ENCODE measurements at places on chromosomes 1 and 21. TPM values are rescaled to one million over a fixed set of nuclear protein-coding genes. Genes with fewer than 3 reads are reported as not detected.

Gene MTARC1
- 4.2 TPM for polyA plus RNA-seq

Gene FAM177B
- not detected for polyA plus RNA-seq

Gene IVL
- polyA plus RNA-seq: not detected

Gene LAPTM5
- polyA plus RNA-seq: not detected

Gene OR6K3
- not detected for polyA plus RNA-seq

Gene TCEA3
- not detected for polyA plus RNA-seq
